ENCODE measurements at places on chromosomes 2 and 18.

DNA sequence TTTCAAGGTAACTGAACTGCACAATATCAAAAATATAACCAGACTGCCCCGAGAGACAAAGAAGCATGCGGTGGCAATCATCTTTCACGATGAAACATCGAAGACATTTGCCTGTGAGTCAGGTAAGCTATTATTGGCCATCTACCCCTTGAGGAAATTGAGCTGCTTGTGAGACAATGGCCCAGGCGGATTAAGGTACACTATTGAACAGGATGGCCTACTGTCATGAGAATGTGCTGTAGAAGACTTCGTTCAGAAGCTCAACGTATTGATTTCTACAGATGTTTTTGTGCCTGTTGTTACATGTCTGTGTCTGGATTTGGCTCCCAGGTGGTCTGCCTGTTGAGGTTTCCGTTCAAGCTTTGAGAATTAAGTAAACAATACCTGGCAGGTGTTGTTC, 198.7 kb downstream of the DOK6 start:
- no peak for DNase-seq

DNA sequence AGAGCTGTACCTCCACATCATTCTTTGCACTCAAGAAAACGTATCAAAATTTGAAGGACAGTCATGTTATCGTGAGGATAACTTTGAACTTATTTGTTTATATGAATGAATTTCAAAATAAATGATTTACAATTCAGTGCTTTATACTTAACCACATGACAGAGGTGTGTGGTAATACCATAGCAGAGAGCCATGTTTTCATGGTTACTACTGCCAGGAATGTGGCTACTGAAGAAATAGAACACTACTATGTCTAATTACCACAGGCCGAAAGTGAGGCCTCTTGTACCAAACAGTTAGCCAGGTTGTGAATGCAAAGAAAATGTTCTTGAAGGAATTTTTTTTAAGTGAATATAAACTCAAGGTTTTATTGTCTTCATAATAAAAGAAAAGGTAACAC, 49.2 kb downstream of the AAK1 start:
- DNase-seq, result no peak

- DNase-seq, result peak; percentile 46
Measured at GRCh38 chr2:97745474-97746174, 32.2 kb downstream of the ZAP70 start.

GRCh38 chr18:43271593-43272432, 5.5 kb downstream of the SYT4 start:
- DNase-seq, result peak; percentile 6

DNA sequence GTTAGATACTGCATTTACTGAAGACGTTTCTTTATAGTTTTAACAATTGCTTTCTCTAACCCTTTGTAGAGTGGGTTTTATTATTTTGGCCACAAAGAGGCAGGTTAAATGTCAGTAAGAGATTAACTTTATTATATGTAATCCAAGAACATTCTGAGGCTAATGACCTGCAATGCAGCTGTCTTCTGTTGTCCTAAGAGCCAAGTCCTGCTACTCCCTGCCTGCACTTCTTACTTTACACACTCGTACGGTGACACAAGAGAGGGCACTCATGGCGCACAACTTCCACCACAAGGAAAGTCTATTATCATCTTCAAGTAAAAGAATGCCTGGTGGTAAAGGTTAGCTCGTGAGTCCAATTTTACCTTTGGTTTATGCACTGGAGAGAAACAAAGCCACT, 471.0 kb upstream of the HNMT start:
- no peak for DNase-seq

DNA sequence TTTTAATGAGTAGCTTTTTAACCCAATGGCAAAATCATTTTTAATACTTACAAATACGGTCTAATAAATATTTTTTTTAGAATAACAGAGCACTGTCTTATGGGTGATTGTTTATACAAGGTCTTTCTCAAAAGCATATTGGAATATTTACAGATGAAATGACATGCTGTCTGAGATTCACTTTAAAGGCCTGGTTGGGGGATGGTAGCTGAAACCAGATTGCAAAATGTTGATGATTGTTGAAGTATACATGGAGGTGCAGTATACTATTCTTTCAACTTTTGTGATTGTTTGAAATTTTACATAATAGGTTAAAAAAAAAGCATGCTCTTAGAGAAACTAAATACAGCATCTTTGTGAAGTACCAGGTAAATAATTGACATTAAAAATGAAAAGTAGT, 111.2 kb downstream of the FMNL2 start:
- DNase-seq, result no peak

GRCh38 chr2:182642328-182642727, 73.7 kb upstream of the DNAJC10 start:
- no peak for DNase-seq

GRCh38 chr2:230687498-230687897, 25.1 kb upstream of the CAB39 start:
- DNase-seq, result no peak

GRCh38 chr2:237171881-237172280, 86.2 kb downstream of the COPS8 start:
- no peak for DNase-seq

DNA sequence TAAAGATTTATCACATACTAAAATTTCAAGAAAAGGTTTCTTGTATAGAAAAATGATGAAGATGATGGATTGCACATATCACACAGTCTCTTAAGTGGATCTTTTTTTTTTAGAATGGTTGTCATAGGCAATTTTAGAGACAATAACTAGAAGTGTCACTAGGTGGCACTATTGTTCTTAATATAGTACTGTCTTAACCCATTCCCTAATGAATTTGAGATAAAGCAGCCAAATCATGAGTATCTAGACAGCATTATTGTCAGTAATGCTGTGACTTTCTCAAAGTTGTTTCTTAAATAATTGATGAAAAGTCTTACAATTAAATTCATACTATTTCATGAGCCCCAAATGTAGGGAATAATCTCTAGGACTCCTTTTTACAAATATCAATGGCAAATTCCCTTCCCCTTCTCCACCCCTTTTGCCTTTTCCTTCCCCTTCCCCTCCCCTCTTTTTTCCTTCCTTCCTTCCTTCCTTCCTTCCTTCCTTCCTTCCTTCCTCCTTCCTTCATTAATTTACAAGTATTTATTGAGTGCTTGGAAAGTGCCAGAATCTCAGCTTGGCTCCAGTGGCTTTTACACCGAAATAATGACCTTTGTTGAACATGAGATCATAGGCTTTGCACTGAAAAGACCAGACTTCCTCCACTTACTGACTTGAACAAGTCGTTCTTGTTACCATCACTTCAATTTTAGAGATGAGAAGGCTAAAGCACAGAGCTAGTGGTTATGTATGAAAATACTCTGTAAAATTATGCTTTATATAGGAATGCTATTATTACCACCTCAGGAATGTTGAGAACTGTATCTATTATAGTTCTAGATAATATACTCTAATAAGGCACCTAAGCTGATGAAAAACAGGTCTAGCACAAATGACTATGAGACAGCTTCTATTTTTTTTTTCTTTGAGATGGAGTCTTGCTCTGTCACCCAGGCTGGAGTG, 19.8 kb downstream of the MYL12B start:
- no peak for DNase-seq

DNA sequence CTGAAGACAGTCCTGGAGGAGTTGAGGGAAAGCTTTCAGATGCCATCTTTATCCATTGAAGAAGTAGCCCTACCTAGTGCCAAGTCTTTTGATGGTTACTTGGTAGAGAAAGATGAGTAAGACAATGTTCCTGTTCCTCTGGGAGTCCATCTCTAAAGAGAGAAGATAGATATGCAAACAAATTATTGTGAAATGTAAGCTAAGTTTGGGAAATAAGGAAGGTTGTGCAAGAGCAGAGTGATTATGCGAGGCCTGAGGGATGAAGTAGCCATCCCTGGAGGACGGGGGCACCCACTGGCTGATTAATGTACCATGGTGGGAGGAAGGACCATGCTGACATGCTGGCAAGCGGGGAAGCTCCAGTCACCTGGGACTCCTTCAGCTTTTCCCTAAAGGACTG, 994 bp upstream of the DTNA start:
- peak; percentile 64 for DNase-seq

DNA sequence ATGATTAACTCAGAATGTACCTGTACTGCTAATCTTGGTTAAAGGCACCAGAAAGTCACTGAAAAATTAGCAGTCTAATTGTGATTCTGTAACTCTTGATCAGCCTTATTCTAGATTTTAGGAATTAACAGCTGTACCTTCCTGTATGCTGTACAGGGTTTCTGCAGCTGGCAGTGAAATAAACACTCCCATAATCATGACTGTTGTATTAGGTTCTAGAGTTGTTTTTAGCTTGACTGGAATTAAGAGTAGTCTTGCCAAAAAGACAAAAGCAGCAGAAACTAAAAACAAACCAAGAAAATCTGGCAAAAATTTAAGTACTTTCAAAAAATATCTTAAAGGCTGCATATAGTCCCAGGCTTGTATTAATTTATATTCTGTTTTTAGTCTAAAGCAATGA, 103.5 kb downstream of the SOS1 start:
- no peak for DNase-seq

- no peak for DNase-seq
Measured at GRCh38 chr18:76937597-76937996, 115.2 kb downstream of the ZNF236 start.

- DNase-seq, result no peak
Measured at GRCh38 chr18:58671632-58672564, 633 bp downstream of the MALT1 start.

- DNase-seq, result no peak
Measured at GRCh38 chr18:54080858-54081257, 143.6 kb downstream of the MBD2 start.

- no peak for DNase-seq
Measured at GRCh38 chr18:55857409-55857808, 269.4 kb upstream of the TCF4 start.

DNA sequence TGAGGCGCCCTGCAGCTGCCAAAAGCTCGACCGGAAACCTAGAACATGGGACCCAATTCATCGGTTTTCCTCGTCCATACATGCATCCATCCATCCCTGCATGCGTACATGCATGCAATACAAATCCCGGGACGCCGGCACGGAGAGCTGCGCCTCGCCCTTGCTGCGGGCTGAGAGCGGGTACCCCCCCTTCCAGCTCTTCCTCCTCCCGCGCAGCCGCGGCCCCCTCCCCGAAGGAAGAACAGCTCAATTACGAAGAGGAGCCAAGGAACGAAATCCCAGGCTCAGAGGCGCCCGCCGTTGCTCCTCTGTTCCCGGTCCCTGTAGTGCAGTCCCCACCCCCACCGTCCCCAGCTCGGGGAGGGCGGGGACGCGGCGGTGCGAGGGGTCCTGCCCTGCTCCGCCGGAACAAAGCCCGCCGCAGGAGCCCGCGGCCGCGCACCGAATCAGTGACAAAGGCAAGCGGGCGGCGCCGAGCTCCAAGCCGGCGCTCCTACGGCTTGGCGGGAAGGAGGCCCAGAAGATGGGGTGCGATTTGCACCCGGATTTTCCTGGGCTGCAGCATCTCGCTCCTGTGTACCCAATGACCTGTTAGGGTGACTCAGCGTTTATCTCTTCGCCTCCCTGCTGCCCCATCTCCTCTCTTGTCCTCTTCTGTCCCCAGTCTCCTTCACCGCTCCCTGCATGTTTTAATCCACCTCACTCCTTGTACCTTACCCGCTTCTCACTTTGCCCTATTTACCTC, 8.9 kb upstream of the POU3F3 start:
- DNase-seq, result no peak

DNA sequence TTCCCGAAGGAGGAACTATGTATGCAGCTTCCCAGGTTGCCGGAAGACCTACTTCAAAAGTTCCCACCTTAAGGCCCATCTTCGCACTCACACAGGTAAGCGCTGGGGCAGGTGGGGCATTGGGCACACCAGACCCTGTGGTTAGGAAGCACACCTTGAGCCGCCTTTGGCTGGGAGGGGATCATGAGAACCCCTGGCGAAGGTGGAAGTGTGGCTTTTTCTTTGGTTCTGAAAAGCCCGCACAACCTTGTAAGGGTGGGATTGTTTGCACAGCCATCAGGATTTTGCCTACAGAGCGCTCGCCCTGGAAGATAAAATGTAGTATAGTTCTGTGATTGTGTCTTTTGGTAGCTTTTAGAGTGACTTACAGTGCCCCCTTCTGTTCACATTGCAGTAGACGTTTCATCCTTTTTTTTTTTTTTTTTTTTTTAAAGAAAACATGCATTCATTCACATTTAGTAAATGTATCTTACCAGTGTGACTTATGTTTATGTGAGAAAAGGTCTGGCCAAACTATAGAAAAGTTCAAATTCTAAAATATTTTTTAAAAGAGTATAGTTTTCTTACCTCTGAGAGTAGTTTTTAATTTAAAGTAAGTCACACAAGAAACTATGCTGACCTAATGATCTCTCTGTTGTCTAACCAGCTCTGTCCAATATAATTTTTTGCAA, 5.3 kb downstream of the KLF11 start:
- no peak for DNase-seq

- no peak for DNase-seq
Measured at GRCh38 chr2:191006997-191007783, 6.8 kb downstream of the STAT1 start.

DNA sequence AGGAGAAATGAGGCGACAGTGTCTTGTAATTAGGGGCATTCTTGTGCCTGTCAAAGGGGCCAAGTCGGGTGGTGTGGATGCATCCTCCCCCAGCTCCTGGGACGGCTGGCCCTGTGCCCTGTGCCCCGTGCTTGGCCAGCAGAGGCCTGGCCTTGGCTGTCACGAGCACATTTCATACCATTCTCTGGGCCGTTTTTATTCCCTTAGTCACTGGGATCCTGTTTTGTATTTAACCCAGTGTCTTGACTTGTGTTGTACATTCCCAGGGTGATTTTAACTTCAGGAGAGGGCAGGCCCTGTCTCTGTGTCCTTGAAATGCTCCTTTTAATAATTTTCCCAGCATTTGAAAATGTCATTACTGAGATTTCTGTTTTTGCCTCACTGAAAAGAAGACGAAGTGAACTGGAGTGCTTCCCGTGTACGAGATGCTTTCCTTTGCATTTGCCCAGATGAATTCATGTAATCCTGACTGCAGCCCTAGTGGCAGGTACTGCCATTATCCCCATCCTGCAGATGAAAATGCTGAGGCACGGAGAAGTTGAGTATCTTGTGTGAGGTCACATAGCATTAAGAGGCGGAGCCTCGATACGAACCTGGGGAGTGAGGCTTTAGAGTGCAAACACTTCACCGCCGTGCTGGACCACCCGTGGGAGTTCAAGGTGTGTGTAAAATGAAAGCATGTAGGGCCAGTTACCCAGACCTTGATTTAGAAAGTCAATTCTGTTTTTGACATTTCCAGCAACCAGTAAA, 57.0 kb downstream of the SH3RF3 start:
- no peak for DNase-seq

- no peak for DNase-seq
Measured at GRCh38 chr18:1848716-1849115, 722.6 kb downstream of the METTL4 start.

GRCh38 chr18:48781988-48782363, 168.8 kb downstream of the SMAD7 start:
- DNase-seq, result no peak

GRCh38 chr2:23597687-23598086, 212.7 kb downstream of the KLHL29 start:
- DNase-seq, result no peak

GRCh38 chr2:84880395-84880644, 564 bp downstream of the TRABD2A start:
- no peak for DNase-seq

GRCh38 chr2:232609607-232610006, 23.8 kb upstream of the EFHD1 start:
- no peak for DNase-seq

GRCh38 chr2:60881047-60881932, at the start of gene REL:
TSS of gene REL (plus strand) at chr2:60881574. CDS start at chr2:60881841, 267 bp downstream.
- DNase-seq, result peak; percentile 74

GRCh38 chr2:190607657-190608357, 41.1 kb upstream of the NAB1 start:
- peak; percentile 20 for DNase-seq

GRCh38 chr2:108226564-108226963, 13.2 kb upstream of the SULT1C3 start:
- DNase-seq, result no peak
